ENCODE measurements at places on chromosomes 6 and 20. TPM values are rescaled to one million over a fixed set of nuclear protein-coding genes. Genes with fewer than 3 reads are reported as not detected.

Gene MACROD2
- 1.1 TPM for total RNA-seq

Gene CST5
- total RNA-seq = not detected

Gene REPS1
- total RNA-seq = 37.0 TPM

- no peak for DNase-seq
Observed at GRCh38 chr20:3046677-3047462, 1.0 kb downstream of the MRPS26 start.

Gene CCND3
- total RNA-seq = 251 TPM

DNA sequence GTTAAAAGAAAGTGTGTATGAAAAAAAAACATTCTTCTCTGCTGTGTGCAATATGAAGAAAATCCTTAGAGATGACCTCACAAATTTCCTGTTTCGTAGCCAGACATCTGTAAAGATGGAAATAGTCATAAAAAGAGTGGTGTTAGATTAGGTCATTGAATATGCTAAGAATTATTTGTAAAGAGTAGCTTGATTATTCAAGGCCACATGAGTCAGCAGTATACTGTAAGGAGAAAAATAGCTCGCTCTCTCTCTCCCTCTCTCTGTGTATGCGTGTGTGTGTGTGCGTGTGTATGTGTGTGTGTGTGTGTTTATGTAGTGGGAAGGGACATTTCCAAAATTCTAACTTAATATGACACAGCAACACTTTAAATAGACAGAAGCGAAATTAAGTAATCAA lies 78.8 kb downstream of the PTCHD4 start:
- peak; percentile 94 for DNase-seq

DNA sequence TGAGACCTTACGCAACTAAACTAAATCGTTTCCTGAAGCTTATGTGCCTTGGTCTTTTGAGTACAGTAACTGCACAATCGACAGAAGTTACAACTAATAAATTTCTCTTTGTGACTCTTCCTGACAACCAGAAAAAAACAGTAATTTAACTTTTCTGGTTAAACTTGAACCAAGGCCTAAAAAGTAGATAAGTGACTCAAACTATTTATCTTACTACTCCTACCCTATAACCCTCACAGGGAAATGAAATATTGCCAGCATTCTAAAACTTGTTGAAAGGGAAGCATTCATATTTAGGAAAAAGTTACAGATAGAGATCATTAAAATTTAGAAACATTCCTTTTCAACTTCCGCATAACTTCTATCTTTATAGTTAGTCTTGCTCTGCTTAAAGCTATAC lies 1034.4 kb downstream of the EYS start:
- DNase-seq = no peak

DNA sequence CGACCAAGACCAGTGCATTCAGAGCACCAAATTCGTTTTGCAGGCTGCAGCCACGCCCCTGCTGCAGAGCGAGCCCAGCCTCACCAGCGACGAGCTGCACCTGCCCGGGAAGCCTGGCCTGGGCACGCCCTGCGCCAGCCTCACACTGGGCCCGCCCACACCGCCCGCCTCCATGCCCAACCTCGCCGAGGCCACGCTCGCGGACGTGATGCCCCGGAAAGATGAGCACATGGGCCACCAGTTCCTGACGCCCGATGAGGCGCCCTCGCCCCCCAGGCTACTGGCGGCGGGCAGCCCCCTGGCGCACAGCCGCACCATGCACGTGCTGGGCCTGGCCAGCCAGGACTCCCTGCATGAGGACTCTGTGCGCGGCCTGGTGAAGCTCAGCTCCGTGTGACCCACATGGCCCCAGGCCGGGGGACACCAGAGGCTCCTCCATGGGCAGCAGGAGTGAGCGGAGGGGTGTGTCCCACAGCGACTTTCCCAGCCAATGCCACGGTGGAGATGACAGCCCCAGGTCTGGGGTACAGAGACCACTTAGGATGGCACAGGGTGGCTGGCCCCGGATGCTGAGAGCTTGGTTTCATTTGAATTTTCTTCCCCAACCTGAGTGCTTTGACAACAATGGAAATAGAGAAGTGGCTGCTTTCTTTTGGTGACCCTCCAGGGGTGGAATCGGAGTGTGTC lies 150.2 kb upstream of the SNX9 start:
- no peak for DNase-seq

DNA sequence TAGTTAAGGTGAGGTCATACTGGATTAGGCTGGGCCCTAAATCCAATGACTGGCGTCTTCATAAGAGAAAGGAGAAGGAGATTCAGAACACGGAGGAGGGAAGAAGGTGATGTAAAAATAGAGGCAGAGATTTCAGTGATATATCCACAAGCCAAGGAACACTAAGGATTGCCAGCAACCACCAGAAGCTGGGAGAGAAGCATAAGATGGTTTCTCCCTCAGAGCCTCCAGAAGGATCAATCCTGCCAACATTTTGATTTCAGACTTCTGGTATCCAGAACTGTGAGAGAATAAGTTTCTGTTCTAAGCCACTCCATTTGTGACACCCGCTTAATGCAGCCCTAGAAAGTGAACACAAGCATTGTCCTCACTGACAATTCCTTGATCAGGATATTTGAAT lies 33.6 kb upstream of the NRSN1 start:
- no peak for DNase-seq

Gene LRRC73
- 1.2 TPM for total RNA-seq

- no peak for DNase-seq
Observed at GRCh38 chr6:136591617-136592016, 41.4 kb upstream of the MAP7 start.

Gene TSPYL4
- total RNA-seq = 16.7 TPM

DNA sequence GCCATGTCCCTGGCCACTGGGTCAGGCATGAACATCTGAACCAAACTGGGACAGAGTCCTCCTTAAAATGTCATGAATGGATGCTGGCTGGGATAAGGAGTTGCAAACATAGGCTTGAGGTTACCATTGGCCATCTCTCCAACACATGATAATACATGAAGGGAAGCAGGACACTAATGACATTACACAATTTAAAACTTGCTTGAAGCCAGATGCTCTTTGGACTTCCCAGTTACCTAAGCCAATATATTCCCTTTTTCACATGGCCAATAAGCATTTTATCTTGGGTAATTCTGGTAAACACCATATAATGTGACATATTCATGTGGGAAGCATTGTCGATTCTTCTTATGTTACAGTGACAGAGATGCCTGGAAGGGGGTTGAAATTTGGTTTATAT lies 148.0 kb upstream of the PLN start:
- DNase-seq = no peak

Gene MAP7
- 0.06 TPM for total RNA-seq
